ENCODE measurements at places on chromosomes 3 and 15.

DNA sequence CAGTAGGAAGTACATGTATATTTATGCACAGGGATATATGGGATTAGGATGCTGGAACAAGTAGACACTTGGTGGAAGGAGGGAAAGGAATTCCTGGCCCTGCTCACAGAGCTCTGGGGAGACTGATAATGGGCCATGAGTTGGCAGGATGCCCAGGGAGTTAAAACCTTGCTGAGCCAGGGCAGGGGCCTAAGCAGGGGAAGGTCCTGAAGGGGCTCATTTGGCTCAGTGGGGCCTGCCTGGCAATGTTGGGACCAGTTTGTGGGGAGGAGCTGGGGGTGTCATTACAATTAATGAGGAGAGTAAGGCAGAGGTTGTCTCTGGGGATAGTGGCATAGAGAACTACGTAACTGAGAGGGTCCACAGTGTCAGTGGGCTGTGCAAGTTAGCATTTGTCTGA lies 124.2 kb upstream of the ADPGK start:
- no peak for DNase-seq

DNA sequence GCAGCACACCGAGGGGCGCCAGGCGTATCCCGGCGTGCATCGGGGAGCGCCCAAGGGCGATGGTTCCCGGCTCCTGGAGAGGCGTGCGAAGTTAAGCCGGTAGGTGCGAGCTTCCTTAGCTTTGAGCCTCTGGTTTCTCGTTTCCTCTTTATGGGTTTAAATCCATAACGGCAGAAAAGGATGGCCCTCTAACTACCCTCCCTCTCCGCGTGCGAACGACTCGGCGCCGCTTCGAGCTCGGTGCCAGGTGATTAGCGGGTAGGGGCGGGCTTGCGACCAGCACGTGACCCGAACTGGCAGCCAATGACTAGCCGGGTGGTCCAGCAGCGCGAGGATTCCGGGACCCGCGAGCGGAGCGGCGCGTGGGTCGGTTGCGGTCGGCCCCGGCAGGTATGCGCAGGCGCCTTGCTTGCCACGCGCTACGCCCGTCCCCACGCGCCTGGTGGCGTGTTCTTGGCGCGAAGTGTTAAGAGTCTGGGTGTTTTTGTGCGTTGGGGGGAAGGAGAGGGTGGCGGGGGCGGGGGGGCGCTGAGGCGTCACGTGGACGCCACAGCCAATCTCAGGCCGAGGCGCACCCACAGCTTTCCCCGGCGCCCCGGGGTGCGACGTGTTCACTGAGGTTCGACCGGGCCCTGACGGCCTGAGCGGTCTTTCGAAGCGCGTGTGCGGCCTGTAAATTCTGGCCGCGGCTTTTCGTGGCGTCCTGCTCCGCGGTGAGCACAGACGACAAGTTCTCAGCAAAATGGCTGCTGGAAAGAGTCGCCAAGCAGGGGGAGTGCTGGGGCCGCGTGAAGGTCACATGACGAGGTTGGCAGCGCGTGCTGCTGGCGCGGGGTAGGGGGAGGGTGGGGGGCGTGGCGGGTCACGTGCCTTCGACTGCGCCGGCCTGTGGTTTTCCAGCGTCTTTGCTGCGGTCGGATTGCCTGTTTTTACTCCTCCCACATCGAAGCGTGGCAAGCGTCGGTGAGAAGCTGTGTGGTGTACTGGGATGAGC lies 38.7 kb upstream of the MGA start:
- peak; percentile 60 for DNase-seq

- peak; percentile 55 for DNase-seq
Observed at GRCh38 chr3:108124337-108125152, 33.7 kb upstream of the CD47 start.

DNA sequence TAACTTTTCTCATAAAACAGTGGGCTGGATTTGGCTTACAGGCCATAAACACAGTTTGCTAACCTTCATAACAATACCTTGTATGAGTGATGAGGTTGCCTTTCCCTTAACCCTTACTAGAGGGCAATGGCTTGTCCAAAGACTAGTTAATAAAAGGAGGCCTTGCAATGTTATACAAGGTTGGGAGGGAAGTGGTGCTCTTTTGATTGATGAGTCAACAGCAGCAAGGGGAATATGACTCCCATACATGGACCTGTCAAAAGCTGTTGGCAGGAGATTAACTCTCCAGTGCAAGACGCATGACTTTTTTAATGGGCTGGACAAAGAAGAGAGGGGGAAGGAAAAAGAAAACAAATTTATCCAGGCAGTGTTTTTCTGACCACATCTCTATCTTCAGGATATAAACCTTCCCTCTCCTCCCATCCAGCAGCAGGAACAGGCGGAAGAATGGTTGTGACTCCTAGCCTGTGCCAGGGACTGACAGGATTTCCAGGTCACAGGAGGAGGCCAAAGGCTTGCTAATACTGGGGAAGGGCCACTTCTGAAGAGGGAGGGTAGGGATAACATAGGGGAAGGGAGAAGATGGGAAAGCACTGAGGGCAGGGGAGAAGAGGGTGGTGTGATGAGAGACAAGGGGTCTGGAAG lies 35.2 kb upstream of the ARL14 start:
- no peak for DNase-seq

GRCh38 chr3:40930131-40930538 lies 269.2 kb upstream of the CTNNB1 start:
- no peak for DNase-seq

GRCh38 chr3:195701042-195701915 lies 19.5 kb upstream of the MUC20 start:
- DNase-seq = no peak

- no peak for DNase-seq
Observed at GRCh38 chr3:78257951-78258530, 1218.1 kb downstream of the ROBO2 start.

GRCh38 chr3:46926039-46926438 lies 48.5 kb downstream of the PTH1R start:
- DNase-seq = no peak

DNA sequence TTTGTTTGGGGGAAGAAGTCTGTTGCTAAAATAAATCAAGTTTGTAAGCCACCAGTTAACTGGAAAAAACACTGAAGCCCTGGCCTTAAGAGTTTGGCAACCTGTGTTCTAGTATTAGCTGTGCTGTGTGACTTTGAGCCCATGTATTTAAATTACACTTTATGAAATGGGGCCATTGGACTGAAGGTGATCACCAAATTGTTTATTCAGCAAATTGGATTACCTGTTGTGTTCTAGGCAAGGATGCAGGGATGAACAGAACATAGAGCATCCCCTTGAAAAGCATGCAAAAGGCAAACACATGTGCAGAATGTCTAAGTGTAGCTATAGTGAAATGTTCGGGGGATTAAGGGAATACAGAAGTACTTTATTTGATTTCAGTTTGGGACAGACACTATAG lies 54.6 kb downstream of the TMOD3 start:
- no peak for DNase-seq

DNA sequence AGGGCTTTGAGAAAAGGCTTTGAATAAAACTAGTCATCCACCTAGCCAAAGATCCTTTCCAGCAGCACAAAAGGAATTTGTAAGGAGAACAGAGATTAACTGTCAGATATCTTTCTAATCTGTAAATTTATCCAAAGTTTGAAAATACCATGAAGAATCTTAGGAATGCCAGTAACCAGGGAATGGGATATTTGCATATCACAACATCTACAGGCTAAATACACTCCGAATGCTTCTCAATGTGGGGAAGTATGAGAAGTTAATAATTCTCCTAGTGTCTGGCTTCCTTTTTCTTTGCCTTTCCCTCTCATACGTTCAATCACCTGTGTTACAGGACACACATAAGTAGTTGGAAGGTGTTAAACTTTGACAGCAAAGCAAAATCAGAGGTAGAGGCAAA lies 7.8 kb downstream of the ANAPC13 start:
- no peak for DNase-seq

GRCh38 chr3:71903112-71903495 lies 118.2 kb upstream of the PROK2 start:
- DNase-seq = no peak

DNA sequence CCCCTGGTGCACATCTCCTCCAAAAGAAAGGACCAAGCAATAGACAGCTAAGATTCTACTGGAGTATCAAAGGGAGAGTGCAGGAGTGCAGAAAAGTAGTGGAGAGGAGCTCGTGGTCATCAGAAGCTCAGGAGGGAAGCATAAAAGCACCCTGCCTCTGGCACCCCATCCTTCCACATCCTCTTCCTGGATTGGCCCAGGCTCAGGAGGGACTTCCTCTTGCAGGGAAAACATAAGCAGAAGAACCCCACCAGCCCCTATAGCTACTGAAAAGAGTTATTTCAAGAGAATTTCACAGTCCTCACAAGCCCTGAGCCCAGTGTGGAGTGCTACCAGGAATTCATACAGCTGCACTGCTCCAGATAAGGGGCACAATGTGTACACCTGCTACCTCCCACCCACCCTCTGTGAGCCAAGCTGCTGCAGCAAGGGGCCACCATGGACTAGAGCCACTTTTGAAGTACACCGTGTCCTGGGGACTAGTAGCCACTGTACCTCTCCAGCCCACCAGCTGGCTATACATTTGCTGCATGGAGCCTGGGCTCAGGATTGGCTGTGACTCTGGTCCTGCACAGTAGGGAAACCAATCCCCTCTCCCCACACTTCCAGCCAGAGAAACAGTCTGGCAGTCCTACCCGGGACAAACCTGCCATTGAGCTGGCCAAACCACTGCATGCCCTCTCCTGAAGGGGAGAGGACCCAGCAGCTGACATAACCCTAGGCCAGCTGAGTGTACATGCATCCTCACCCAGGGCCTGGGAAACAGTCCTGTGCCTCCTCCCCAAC lies 43.0 kb downstream of the CD200R1 start:
- DNase-seq = no peak

DNA sequence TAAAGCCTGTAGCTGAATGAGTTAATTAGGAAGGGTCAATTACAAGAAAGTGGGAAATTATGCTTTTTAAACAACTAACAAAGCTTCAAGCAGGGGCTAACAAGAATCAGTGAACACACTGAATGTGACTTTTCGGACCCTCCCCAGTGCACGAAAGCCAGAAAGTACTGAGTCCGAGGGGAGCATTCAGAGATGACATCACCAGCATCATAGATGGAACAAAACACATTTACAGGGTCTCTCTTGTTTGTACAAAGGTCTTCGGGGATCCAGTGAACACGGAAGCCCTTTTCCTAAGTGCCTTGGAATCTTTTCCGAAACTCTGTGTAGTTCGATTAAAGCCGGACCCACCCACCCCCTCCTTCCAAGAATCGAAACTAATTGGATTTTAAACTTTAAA lies 829 bp downstream of the DCP1A start:
- DNase-seq = no peak

DNA sequence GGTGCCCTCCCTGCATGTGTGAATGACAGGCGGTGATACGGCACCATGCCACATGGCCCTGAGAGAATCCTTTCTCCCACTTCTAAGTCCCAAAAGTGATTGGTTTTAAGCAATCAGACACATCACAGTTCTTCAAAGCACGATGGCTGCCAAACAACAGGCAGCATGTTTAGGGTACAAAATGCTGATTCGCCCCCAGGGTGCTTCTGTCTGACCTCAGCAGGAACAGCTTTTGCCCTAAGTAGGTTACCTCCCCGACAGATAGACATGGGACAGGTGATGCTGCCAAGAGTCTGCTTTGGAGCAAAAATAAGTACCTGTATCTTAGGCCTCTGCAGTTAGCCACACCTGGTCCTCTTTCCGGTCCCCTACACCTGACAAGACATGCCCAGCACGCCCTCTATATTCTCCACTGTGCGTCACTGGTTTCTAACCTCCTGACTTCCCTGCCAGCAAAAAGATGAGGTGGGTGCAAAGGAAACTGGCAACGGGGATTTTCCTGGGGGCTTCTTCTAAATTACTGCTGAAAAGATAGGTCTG lies 549.8 kb downstream of the FOXP1 start:
- DNase-seq = no peak

- no peak for DNase-seq
Observed at GRCh38 chr3:188507244-188507720, 353.3 kb downstream of the LPP start.

- no peak for DNase-seq
Observed at GRCh38 chr3:134068429-134068828, 38.7 kb upstream of the SLCO2A1 start.
